Fibroblast of the conjunctiva (primary cell): ENCODE measurements at places on chromosomes 1 and 21.

DNA sequence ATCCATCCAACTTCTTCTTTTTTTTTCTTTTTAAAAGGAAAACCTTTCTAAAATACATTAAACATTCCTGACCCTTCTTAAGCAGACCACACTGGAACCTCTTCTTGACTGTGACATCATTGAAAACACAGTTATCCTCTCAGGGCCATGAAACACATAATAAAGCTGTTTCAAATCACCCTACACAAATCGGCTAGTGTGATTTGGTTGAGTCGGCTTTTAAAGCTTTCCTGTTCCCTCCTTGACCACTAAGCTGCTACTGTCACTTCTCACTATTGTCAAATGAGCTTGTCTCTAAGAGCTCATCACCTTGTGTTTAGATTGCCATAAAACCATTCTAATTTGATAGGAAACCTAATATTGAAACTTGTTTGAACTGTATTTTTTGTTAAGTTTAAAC, 5.9 kb downstream of the USP24 start:
- no peak for DNase-seq

DNA sequence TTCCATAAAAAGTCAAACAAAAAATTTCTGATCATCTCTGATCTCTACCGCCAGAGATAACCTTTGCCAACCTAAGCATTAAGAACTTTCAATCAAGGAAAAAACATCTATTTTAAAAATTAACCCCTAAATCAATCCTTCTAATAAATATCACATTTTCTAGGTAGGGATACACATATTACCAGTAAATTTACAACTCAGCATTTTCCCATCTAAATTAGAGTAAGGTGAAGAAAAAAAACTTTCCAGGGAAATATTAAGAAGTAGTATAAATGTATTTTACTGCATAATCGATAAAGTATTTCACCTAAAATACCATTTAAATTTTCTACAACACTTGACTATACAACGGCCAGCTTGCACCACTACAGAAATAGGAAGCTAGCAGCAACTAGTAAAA, 1.5 kb downstream of the STX6 start:
- DNase-seq = no peak

GRCh38 chr1:192550922-192551534, 24.5 kb upstream of the RGS1 start:
- DNase-seq = peak; percentile 53

DNA sequence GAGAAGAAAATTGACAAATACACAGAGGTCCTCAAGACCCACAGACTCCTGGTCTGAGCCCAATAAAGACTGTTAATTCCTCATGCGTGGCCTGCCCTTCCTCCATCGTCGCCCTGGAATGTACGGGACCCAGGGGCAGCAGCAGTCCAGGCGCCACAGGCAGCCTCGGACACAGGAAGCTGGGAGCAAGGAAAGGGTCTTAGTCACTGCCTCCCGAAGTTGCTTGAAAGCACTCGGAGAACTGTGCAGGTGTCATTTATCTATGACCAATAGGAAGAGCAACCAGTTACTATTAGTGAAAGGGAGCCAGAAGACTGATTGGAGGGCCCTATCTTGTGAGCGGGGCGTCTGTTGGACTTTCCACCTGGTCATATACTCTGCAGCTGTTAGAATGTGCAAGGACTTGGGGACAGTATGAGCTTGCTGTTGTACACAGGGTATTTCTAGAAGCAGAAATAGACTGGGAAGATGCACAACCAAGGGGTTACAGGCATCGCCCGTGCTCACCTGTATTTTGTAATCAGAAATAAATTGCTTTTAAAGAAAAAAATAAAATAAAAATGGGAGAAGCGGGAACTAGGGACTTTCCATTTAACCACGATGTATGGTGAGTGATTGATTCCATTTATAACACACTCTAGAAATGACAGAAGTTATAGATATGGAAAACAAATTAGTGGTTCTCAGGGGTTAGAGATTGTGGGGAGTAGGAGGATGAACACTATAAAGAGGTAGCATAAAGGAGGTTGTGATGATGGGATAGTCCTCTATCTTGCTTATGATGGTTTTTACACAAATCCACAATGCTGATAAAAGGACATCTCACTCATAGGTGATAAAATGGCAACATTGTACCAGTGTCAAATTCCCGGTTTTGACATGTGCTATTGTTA, 244.7 kb downstream of the MRPL39 start:
- DNase-seq = no peak

DNA sequence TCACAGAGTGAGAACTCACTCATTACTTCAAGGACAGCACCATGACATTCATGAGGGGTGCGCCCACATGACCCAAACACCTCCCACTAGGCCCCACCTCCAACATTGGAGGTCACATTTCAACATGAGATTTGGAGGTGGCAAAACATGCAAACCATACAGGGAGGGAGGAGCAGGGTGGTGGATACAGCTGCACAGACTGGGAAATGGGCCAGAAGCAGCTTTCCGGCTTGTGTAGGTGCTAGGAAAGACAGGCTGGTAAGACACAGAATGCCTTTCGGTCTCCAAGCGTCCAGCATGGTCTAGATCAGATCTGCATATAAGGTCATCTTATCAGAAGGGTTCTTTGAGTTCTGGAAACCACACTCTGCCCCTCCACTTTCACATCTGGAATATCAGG, 35.1 kb upstream of the TINAGL1 start:
- DNase-seq = no peak

GRCh38 chr1:7570311-7570710, 200.8 kb upstream of the VAMP3 start:
- no peak for DNase-seq

- no peak for DNase-seq
Measured at GRCh38 chr21:35528116-35529042, 479.3 kb upstream of the RUNX1 start.

- peak; percentile 72 for DNase-seq
Measured at GRCh38 chr1:8905582-8906191, 27.2 kb upstream of the ENO1 start.

DNA sequence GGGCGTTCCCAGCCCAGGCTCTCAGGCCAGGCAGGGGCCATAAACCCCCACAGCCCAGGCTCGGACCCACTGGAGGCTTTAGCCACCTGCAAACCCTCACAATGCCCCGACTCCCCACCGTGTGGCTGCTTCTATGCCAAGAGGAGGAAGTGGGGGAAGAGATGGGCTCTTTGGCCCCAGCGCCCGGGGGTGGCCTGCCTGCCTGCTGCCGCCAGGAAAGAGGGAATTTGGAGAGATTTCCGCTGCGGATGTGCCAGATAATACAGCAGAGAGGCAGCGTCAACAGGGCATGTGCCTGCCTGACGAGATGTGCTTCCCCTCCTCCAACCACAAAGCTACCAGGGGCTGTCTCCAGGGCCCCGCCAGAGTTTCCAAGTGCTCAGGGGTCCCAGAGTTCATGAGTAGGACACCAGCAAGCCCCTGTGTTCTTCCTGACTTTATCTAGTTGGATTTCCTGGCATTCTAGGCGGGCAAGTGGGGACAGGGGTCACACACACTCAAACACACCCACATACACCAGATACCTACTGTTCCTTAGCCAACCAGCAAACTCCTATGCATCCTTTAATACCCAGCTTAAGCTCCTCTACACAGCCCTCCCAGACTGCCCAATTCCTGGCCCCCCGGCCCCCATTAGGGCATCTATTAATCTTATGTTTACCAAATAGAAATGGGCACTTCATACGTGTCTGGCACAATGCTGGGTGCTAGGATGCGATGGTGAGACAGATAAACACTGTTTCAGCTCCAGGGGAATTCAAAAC, 14.1 kb downstream of the EPHA2 start:
- DNase-seq = no peak

DNA sequence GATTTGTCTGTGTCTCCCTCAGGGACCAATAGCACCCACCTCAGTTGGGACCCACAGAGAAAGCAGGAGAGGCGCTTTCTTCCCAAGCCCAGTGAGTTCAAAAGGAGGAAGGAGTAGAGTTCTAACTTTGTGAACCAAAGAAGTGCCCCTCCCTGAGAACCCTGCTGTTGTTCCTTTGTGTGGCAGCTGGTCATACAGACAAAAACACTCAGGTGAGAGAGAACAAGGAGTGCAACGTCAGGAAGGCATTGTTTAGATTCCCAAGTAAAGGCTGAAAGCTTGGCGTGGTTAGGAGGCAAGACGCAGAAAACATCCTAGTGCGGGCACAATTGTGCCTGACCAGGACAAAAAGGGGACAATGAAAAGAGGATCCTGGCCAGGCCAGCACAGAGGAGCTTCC, 654.6 kb downstream of the KIF26B start:
- no peak for DNase-seq

GRCh38 chr1:55070293-55071164, 31.2 kb downstream of the PCSK9 start:
- DNase-seq = no peak

- no peak for DNase-seq
Measured at GRCh38 chr1:201025571-201026002, 2.1 kb upstream of the KIF21B start.

DNA sequence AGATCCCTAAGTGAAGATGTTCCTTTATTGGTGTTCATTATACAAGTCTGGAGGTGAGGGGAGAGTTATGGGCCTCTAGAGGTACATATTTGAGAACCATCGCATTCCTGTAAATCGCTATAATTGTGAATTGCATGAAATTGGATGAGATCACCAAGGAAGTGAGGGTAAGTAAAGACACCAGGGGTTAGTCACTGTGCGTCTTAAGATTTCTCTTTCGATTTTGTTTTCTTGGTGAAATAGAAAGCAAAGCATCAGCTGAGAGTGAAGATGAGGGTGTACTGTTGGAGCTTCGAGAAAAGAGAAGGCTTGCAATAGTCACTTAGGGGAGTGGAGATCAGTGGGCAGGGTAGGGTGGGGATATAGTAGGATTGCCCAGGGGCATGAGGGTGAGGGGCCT, 82.1 kb downstream of the RAVER2 start:
- no peak for DNase-seq

GRCh38 chr1:161019751-161020495, 1.0 kb downstream of the F11R start:
- no peak for DNase-seq

GRCh38 chr1:53126495-53126894, 15.9 kb downstream of the SLC1A7 start:
- no peak for DNase-seq

- DNase-seq = no peak
Measured at GRCh38 chr1:232250838-232251237, 379.1 kb downstream of the SIPA1L2 start.

- no peak for DNase-seq
Measured at GRCh38 chr1:218200979-218201378, 84.1 kb upstream of the RRP15 start.

DNA sequence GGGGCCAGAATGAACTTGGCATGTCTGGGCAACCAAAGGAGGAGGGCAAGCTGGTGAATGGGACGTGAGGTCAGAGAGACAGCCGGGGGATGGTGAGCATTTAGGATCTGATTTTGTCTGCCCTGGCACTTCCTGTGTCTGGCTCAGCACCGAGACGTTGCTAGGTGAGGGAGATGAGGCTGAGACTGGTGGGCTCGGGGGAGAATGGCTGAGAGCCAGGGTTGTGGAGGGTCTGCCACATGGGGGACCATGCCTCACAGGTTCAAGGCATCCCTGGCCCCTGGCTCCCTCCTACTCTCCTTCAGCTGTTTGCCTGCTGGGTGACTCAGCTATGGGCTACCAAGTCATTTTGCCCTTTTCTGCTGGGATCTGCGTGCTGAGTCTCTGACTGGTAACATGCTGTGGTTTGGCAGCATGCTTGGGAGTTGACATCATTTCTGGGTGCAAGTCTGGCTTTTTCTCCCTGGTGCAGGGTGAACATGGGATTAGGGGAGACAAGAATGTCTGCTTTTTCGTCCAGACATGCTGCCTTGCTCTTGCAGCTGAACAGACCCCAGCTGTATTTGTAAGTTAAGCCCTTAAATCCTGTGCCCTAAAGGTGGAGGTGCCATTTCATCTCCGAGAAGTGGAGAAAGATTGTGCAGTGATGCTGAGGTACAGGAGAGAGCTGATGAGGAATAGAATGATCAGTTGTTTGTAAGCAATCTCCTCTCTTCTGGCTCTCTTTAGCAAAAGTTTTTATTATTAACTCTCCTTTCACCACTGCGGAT, 17.6 kb downstream of the GALNT2 start:
- DNase-seq = peak; percentile 89

GRCh38 chr1:110875216-110875731, 2.3 kb downstream of the CD53 start:
- DNase-seq = no peak

- DNase-seq = no peak
Measured at GRCh38 chr21:45510466-45510955, 31.7 kb downstream of the SLC19A1 start.

DNA sequence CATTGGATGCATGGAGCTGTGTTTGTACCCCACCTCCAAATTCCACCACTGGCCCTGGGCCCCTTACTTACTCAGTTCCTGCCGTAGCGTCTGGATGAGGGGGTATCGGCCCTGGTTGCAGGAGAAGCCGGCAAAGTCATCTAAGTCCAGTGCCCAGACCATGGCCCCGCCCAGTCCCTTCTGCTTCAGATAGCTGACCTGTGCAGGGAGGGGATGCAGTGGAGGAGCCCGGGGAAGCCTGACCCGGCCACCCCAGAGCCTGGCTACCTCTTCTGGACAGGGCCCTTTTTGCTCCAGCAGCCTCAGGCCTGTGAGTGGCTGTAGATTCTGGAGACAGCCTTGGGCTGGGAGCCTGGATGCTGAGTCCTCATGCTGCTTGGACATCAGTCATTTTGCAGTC, 11.8 kb downstream of the CHIT1 start:
- DNase-seq = no peak

DNA sequence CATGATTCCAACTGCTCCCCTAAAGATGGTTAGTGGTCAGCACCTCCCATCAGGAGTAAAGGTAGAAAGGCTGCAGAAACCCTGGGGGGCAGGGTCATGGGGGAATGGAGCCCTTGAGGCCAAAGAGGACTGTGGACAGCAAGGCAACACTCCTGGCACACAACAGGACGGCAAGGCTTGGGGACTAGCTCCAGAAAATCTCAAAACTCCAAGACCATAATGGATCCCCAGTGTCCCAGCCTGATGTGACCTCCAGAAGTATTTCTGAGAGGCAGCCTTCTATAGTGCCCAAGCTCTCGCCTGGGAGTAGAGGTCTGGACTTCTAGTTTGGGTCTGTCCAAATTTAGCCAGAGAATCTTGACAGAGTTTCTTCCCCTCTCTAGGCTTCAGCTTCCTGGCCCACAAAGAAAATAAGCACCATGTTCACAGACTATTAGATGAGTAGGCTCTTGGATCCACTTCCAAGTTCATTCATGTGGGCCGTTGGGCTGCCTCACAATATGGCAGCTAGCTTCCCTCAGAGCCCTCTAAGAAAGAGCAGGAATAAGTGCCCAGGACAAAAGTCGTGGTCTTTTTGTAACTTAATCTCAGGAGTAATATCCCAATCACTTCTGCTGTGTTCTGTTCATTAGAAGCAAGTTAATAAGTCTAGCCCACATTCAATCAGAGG, 6.9 kb downstream of the CD2 start:
- no peak for DNase-seq

DNA sequence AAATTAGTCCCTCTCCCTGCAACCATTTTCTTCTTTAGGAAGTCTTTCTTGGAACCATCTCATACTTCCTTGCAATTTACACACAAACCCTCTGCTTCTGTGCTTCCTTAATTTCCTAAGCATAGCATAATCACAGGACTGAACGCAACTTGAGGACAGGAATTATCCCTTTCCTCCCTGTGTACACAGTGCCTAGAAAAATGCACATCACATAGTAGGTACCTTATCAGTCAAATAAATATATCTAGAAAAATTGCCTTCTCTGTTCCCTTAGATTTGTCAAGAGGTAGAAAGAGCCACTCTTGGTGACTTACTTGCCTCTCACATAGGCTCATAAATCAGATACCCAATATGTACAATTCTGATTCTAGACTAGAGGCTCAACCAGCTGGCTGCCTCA, 4.9 kb downstream of the ASPM start:
- DNase-seq = no peak

- DNase-seq = no peak
Measured at GRCh38 chr1:234271243-234271606, 102.0 kb upstream of the COA6 start.
